Gastrocnemius medialis (tissue), 4 donors: ENCODE measurements at places on chromosomes 6 and 20. TPM values are rescaled to one million over a fixed set of nuclear protein-coding genes. Genes with fewer than 3 reads are reported as not detected.

GRCh38 chr6:158958504-158959386 is 41.3 kb downstream of the RSPH3 start:
- H3K36me3 ChIP-seq, result no peaks in the 10 kb centered on the region
- no peak overlapping the region for H3K27ac ChIP-seq
- DNase-seq, result no peak
- H3K4me1 ChIP-seq, result no peaks in the 10 kb centered on the region

The TMEM200A gene
- not detected for total RNA-seq

DNA sequence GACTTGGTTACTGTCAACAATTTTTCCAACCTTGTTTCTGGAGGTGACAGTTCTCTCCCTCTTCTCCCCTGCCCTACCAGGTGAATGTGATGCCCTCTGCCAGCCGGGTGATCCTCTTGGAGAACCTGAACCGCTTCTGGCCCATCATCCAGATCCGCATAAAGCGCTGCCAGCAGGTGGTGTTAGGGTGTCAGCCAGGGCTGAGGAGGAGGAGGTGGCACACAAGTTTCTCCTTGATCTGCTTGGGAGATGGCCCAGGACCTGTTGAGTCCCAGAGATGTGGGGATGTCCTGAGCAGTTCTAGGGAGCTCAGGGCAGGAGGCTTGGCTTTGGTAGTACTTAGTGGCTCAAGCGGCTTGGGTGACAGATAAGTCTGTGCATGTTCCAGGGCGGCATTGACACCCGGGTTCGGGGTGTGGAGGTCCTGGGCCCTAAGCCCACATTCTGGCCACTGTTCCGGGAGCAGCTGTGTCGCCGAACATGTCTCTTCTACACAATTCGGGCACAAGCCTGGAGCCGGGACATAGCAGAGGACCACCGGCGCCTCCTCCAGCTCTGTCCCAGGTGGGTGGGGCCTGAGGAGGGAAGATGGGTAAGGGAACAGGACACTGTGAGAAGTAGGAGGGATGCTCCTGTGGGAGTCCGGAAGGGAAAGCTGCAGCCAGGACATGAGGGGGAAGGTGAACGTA is 21.2 kb downstream of the CUL9 start:
- H3K27me3 ChIP-seq, result no peaks in the 10 kb centered on the region
- H3K4me3 ChIP-seq, result no peak overlapping the region
- H3K27ac ChIP-seq, result no peak overlapping the region
- no peaks in the 10 kb centered on the region for H3K4me1 ChIP-seq
- no peak for DNase-seq
- H3K36me3 ChIP-seq, result peaks cover 40% of the 10 kb centered on the region

The CCN2 gene
- 33.6 TPM for total RNA-seq

DNA sequence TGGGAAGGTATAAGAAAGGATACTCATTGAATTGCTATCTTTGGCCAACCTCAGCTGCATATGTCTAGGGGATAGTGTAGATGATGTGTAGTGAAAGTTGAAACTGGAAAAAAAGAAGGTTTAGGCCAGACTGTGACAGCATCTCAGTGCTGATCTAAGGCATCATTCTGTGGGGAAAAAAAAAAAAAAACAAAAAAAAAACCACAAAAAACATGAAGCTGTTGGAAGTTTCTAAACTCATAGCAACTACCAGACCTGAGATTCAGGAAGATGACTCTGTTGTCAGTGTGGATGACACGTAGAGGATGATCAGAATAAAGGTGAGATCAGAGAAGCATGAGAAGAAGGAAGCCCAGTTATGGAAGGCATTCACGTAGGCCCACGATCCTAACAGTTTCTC is 100.8 kb upstream of the CNKSR3 start:
- H3K4me3 ChIP-seq, result no peak overlapping the region
- H3K27me3 ChIP-seq, result no peaks in the 10 kb centered on the region
- no peaks in the 10 kb centered on the region for H3K36me3 ChIP-seq
- no peak overlapping the region for H3K27ac ChIP-seq
- DNase-seq, result no peak

- no peak overlapping the region for H3K27ac ChIP-seq
- no peaks in the 10 kb centered on the region for H3K4me1 ChIP-seq
- no peaks in the 10 kb centered on the region for H3K27me3 ChIP-seq
- H3K36me3 ChIP-seq, result no peaks in the 10 kb centered on the region
- no peak overlapping the region for H3K4me3 ChIP-seq
- DNase-seq, result no peak
Observed at GRCh38 chr6:85703406-85703805, 60.7 kb upstream of the SYNCRIP start.

The SERPINB1 gene
- 23.6 TPM for total RNA-seq

DNA sequence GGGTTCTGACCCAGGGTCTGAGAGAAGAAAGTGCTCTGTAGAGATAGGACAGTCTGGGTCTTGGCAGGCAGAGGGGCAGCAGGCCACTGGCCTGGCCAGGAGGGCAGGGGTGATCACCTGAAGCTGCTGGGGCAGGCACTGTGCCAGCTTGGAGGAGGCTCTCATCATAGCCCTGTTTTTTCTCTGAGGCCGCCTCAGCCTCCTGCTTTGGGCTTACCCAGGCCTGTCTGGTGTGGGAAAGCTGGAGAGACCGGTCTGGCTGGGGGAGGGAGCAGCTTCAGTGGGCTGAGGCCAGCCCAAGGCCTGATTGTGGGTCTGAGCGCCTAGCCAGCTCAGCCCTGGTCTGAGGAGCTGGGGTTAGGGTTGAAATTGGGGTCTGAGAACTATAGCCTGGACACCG is 3.9 kb downstream of the LPIN3 start:
- H3K27ac ChIP-seq, result no peak overlapping the region
- no peak for DNase-seq
- H3K4me3 ChIP-seq, result no peak overlapping the region

DNA sequence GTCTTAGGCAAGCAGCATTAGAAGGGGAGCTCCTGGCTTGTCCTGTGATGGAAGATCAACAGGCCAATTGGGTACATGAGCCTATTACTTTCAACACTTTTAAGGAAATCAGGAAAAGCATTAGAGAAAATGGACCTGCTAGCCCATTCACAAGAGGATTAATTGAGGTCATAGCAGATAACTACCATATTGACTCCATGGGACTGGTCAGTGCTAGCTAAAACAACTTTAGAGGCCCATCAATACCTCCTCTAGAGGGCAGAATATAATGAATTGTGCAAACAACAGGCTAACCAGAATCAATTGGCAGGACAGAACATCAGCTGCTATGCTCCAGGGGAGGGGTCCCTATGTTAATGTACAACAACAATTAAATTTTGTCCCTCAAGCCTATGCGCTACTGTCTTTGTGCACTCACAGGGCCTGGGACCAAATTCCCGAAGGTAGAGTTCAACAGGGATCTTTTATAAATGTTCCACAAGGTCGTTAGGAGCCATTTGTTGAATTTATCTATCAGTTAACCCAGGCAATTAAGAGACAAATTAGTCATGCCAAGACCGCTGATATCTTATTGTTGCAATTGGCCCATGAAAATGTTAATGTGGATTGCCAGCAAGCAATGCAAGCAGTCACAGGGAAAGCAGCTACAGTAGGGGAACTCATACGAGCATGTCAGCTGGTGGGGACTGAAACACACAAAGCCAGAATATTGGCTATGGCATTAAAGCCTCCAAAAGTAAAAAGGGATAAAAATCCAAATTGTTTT is 106.6 kb upstream of the BTN3A2 start:
- no peak overlapping the region for H3K4me3 ChIP-seq
- peaks cover 37% of the 10 kb centered on the region for H3K27me3 ChIP-seq
- H3K4me1 ChIP-seq, result no peaks in the 10 kb centered on the region
- H3K36me3 ChIP-seq, result no peaks in the 10 kb centered on the region
- no peak overlapping the region for H3K27ac ChIP-seq
- DNase-seq, result no peak

The FABP7 gene
- 9.5 TPM for total RNA-seq

- no peak for DNase-seq
- H3K27me3 ChIP-seq, result peaks cover 4% of the 10 kb centered on the region
- no peaks in the 10 kb centered on the region for H3K4me1 ChIP-seq
- no peak overlapping the region for H3K27ac ChIP-seq
- no peak overlapping the region for H3K4me3 ChIP-seq
- no peaks in the 10 kb centered on the region for H3K36me3 ChIP-seq
Observed at GRCh38 chr20:722822-723644, 45.3 kb downstream of the SLC52A3 start.

- H3K27me3 ChIP-seq, result no peaks in the 10 kb centered on the region
- H3K36me3 ChIP-seq, result no peaks in the 10 kb centered on the region
- H3K4me1 ChIP-seq, result no peaks in the 10 kb centered on the region
- no peak overlapping the region for H3K4me3 ChIP-seq
- no peak overlapping the region for H3K27ac ChIP-seq
Observed at GRCh38 chr20:43774754-43775153, 48.0 kb upstream of the GTSF1L start.

DNA sequence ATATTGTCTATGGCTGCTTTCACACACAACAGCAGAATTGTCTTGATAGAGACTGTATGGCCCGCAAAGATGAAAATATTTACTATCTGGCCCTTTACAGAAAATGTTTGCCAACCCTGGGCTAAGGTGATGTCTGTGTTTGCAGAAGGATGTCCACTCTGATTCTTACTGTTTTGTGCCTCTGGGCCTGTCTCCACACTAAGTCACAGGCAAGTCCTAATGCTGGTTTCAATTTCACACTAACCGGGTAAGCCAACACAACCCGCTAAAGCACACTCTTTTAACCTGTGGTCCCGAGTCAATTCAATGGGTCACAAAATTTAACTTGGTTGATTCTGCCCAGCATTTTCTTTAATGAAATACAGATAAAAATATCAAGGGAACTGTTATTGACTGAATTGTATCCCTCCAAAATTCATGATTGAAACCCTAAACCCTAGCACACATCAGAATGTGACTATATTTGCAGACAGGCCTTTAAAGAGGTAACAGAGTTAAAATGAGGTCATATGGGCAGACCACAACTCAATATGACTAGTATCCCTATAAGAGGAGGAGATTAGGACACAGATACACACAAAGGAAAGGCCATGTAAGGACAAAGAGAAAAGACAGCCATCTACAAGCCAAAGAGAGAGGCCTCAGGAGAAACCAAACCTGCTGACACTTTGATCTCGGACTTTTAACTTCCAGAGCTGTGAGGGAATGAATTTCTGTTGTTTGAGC is 78.4 kb downstream of the FYN start:
- H3K27ac ChIP-seq, result no peak overlapping the region
- H3K27me3 ChIP-seq, result no peaks in the 10 kb centered on the region
- H3K4me1 ChIP-seq, result peaks cover 23% of the 10 kb centered on the region
- H3K4me3 ChIP-seq, result no peak overlapping the region
- no peak for DNase-seq

The OR12D3 gene
- total RNA-seq, result not detected

DNA sequence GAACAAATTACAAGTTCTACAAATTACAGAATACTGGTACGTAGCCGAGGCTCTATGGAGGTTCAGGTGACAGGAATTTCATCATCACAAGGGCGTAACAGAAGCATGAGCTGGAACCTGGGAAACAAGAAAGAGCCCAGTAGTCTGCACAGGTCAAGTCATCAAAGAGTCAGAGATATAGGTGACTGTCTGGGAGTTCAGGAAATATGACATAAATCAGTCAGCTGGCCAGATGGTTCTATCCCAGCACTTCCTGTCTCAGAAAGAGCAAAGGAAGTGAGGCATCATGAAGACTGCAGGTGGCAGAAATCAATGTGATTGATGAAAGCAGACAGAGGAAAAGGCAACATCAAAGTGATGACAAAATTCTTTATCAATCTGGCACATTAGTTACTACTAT is 23.3 kb downstream of the MYCT1 start:
- DNase-seq, result no peak
- H3K27ac ChIP-seq, result no peak overlapping the region
- H3K36me3 ChIP-seq, result no peaks in the 10 kb centered on the region
- no peak overlapping the region for H3K4me3 ChIP-seq
- H3K27me3 ChIP-seq, result no peaks in the 10 kb centered on the region

The CMTR1 gene
- total RNA-seq, result 27.1 TPM

The MYCT1 gene
- 13.7 TPM for total RNA-seq

DNA sequence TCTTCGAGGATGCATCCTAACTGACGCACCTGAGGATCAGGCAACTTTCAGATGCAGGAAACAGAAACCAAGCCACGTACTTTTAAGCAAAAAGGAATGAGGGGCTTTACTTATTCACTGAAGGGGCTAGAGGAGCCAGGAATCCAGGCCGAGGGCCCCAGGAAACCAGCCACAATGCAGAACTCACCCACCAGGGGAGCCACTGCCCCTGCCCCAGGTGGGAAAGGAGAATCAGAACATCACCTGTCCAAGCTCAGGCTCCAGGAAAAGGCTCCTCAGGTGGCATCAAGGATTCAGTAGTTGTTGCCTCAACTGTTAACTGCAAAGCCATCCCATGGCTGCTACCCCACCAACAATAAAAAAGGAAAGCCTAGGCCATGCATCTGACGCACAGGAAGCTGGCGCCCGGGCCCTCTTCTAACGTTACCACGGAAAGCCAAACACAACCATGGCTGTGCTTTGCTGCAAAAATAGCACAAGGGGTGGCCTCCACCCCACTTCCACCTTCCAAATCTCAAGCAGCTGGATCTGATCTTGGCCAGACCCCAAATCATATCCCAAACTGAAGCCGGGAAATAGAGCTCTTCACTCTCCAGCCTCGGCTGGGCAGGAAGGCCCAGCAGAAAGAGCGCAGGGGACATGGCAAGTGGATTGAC is 121.0 kb downstream of the PREX1 start:
- no peaks in the 10 kb centered on the region for H3K27me3 ChIP-seq
- H3K36me3 ChIP-seq, result no peaks in the 10 kb centered on the region
- peaks cover 7% of the 10 kb centered on the region for H3K4me1 ChIP-seq
- peak overlapping the region; percentile 62 for H3K27ac ChIP-seq
- no peak overlapping the region for H3K4me3 ChIP-seq

The GABRR1 gene
- total RNA-seq, result 0.25 TPM

DNA sequence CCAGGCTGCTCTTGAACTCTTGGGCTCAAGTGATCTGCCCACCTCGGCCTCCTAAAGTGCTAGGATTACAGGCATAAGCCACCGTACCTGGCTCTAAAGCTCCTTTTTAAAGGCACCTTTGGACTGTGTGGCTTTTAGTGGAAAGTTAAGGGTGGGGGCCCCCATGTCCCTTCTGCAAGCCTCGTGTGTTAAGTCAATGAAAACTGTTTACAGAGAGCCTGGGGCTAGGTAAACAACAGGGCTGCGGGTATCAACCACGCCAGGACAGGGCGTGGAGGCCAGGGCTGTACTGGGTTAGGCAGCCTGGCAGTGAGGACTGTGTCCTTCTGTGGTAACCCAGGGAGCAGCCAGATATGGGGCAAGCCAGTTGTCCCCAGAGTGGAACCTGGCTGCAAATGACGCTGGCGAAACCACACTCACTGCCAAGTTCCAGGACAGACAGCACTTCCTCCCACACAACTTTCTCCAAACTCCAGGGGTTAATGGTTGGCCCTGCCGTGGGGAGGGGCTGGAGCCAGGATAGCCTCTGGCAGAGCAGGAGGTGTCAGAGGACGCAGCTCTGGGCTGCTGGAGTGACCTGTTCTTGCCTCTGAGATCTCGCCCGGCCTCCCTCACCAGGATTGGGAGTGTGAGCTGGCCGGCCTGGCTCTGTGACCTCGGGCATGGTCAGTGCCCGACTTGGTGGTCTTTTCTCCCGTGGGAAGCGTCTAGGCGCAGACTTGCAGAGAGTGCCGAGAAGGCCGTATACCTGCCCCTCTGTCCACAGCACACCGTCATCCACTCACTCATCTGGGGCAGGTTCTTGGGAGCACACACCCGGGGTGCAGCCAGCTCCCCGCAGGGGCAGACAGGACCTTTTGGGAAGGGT is 3.2 kb downstream of the SLC17A9 start:
- H3K36me3 ChIP-seq, result no peaks in the 10 kb centered on the region
- H3K27me3 ChIP-seq, result no peaks in the 10 kb centered on the region
- H3K4me3 ChIP-seq, result no peak overlapping the region
- DNase-seq, result peak; percentile 41
- peaks cover 5% of the 10 kb centered on the region for H3K4me1 ChIP-seq

GRCh38 chr20:62120990-62121775 is 1.1 kb upstream of the LSM14B start:
- H3K4me3 ChIP-seq, result peak overlapping the region; percentile 66
- H3K4me1 ChIP-seq, result peaks cover 56% of the 10 kb centered on the region
- peaks cover 18% of the 10 kb centered on the region for H3K36me3 ChIP-seq
- H3K27me3 ChIP-seq, result no peaks in the 10 kb centered on the region

The CENPW gene
- total RNA-seq, result 2.1 TPM
